ENCODE measurements at places on chromosomes 11 and 22.

DNA sequence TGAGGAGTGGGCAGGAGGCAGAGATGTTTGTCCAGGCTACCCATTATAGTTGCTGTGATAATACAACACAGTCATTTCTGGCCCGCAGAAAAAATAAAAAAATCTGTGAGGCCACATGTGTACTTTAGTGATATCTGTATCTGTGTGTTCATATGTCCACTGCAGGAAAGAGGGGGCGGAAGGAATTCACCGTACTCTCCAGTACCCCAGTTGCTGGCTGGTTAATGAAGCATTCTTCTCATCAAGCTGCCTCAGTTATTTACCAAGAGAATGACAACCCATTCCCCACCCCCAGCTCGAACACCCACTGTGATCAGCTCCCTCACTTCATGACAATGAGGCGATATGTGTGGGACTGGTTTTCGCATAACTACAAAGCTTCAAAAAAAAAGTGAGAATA lies 309.3 kb downstream of the SOX6 start:
- H3K4me3 ChIP-seq: no peak overlapping the region
- no peak overlapping the region for H3K27ac ChIP-seq
- no peak for DNase-seq
- H3K4me1 ChIP-seq: no peaks in the 10 kb centered on the region

- no peaks in the 10 kb centered on the region for H3K36me3 ChIP-seq
- peaks cover 3% of the 10 kb centered on the region for H3K4me1 ChIP-seq
- no peaks in the 10 kb centered on the region for H3K27me3 ChIP-seq
- H3K27ac ChIP-seq: no peak overlapping the region
These were observed 38.9 kb downstream of the OR10A6 start for GRCh38 chr11:7892059-7892699.

DNA sequence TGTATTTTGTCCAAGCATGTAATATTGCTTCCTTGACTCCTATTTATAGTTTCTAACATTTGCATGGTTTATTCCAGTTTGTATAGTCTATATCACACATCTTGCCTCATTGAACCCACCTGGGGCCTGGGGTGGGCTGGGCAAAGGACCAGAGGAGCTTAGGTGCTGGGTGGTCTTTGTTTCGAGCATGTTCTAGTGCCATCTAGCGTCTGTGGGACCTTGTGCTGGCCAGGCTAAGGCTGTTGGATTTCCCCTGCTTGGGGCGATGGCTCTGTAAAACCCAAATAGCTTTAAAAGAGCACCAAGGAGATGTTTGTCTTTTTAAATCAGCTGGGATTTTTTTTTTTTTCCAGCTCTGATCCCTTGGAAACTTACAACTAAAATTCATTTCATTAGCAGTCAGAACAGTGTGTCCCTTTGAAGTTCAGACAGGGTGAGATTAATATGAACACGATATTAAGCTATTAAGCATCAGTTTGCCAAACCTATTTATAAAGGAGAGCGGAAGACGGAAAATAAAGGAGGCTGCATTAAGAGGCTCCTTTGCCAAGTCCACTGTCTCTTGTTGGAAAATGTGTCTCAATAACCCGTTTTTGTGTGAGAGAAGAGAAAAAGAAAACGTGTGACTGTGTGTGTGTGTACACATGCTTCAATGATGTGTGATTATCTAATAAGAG lies 157.4 kb downstream of the COMMD9 start:
- no peaks in the 10 kb centered on the region for H3K27me3 ChIP-seq
- H3K36me3 ChIP-seq: no peaks in the 10 kb centered on the region
- no peak for DNase-seq
- H3K4me3 ChIP-seq: no peak overlapping the region
- H3K27ac ChIP-seq: no peak overlapping the region
- H3K4me1 ChIP-seq: no peaks in the 10 kb centered on the region

GRCh38 chr11:104546501-104546900 lies 351.8 kb downstream of the CASP12 start:
- DNase-seq: no peak
- no peak overlapping the region for H3K27ac ChIP-seq
- no peaks in the 10 kb centered on the region for H3K4me1 ChIP-seq
- no peaks in the 10 kb centered on the region for H3K36me3 ChIP-seq
- H3K27me3 ChIP-seq: no peaks in the 10 kb centered on the region

GRCh38 chr11:10534316-10534715 lies 6.7 kb downstream of the RNF141 start:
- DNase-seq: no peak
- H3K4me3 ChIP-seq: no peak overlapping the region
- no peak overlapping the region for H3K27ac ChIP-seq
- no peaks in the 10 kb centered on the region for H3K27me3 ChIP-seq
- H3K4me1 ChIP-seq: peaks cover 3% of the 10 kb centered on the region

DNA sequence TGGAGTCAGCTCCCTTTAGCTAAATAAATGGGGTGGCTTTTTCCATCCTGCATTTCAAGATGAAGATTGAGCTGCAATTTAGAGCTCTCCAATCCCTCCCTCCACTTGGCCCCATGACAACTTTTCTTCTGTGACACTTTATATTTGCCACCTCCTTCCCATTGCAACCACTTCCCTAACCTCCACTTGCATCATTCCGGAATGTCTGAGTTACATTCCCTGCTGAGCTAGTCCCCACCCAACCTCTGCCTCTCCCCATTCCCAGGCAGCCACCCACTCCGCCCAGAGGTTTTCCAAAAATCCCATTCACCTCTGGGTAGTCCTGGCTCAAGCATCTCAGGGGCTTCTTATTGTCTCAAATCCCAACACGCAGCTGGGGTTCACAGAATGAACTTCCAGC lies 24.7 kb downstream of the PC start:
- no peaks in the 10 kb centered on the region for H3K27me3 ChIP-seq
- H3K27ac ChIP-seq: no peak overlapping the region
- no peak overlapping the region for H3K4me3 ChIP-seq
- DNase-seq: no peak
- peaks cover 8% of the 10 kb centered on the region for H3K4me1 ChIP-seq
- no peaks in the 10 kb centered on the region for H3K36me3 ChIP-seq

DNA sequence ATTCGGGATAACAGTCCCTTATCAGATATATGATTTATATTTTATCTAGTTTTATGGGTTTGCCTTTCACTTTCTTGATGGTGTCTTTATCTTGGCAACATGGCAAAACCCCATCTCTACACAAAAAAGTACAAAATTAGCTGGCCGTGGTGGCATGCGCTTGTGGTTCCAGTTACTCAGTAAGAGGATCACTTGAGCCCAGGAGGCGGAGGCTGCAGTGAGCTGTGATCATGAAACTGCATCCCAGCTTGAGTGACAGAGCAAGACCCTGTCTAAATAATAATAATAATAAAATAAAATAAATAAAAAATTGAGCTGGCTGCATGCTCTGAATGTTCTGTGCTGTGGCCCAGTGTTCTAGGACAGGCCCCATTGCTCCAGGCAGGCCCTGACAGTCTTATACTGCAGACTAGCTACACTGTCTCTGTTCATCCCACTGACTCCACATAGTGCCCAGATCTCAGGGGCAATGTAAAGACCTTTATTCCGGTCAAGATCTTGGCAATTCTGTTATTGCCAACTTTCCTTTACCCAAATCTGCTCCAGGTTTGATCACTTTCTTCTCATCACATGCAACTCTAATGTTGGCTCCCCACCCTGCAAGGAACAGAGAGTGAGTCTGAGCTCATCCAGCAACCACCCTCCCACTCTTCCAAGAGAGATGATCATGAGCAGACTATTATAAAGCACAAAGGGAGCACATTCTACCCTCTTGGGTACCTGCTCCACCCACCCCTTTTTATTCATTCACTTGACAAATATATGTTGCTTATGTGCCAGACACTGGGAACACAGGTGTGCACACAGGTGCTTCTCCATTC lies 8.8 kb downstream of the HSPA8 start:
- H3K4me1 ChIP-seq: no peaks in the 10 kb centered on the region
- peaks cover 36% of the 10 kb centered on the region for H3K36me3 ChIP-seq
- no peak overlapping the region for H3K27ac ChIP-seq
- H3K27me3 ChIP-seq: no peaks in the 10 kb centered on the region
- H3K4me3 ChIP-seq: no peak overlapping the region
